ENCODE measurements at places on chromosomes 1 and 21. TPM values are rescaled to one million over a fixed set of nuclear protein-coding genes. Genes with fewer than 3 reads are reported as not detected.

The PLOD1 gene
- 1,597 TPM for total RNA-seq

The LPGAT1 gene
- 41.5 TPM for total RNA-seq

The SYT14 gene
- total RNA-seq, result 9.1 TPM

The GBP7 gene
- total RNA-seq, result not detected

The LCE1A gene
- not detected for total RNA-seq

The SEMA4A gene
- 1.6 TPM for total RNA-seq

The XCL1 gene
- total RNA-seq, result not detected

The SIM2 gene
- total RNA-seq, result 0.13 TPM

The CHD5 gene
- total RNA-seq, result 0.13 TPM

The DYNLT5 gene
- 0.65 TPM for total RNA-seq

The TRIM58 gene
- 0.13 TPM for total RNA-seq

The SMCP gene
- total RNA-seq, result not detected

The AMY2A gene
- total RNA-seq, result not detected

The THEMIS2 gene
- total RNA-seq, result 8.9 TPM

The NCAM2 gene
- total RNA-seq, result 9.1 TPM

The NAV1 gene
- total RNA-seq, result 115 TPM

The IVL gene
- total RNA-seq, result not detected

The AIRE gene
- total RNA-seq, result 0.07 TPM

The CA6 gene
- total RNA-seq, result not detected

The BLACAT1 gene
- 0.07 TPM for total RNA-seq

The ACKR1 gene
- total RNA-seq, result not detected

The TNFSF18 gene
- 0.46 TPM for total RNA-seq

The ANKRD34A gene
- 0.98 TPM for total RNA-seq

The CR2 gene
- total RNA-seq, result not detected

The HHIPL2 gene
- total RNA-seq, result 0.23 TPM

The UQCRH gene
- total RNA-seq, result 118 TPM

The IRF6 gene
- 4.1 TPM for total RNA-seq

The LCK gene
- total RNA-seq, result not detected

The LRP8 gene
- total RNA-seq, result 9.1 TPM

The TNNT2 gene
- under 0.01 TPM for total RNA-seq

The ORC1 gene
- 0.99 TPM for total RNA-seq

The EXO1 gene
- 1.6 TPM for total RNA-seq

The HAPLN2 gene
- not detected for total RNA-seq

The CALML6 gene
- 0.46 TPM for total RNA-seq

The SDHC gene
- 33.0 TPM for total RNA-seq

The CNIH3 gene
- total RNA-seq, result 21.2 TPM

The C1orf141 gene
- not detected for total RNA-seq

The OR2T12 gene
- total RNA-seq, result not detected

The PTTG1IP gene
- total RNA-seq, result 282 TPM

The BRINP3 gene
- total RNA-seq, result not detected

The CD84 gene
- total RNA-seq, result not detected

The CSMD2 gene
- 14.4 TPM for total RNA-seq

The LCE2A gene
- total RNA-seq, result not detected

The MEAF6 gene
- total RNA-seq, result 41.1 TPM

The THEM5 gene
- not detected for total RNA-seq

The NBPF10 gene
- 2.8 TPM for total RNA-seq

The FCRLB gene
- total RNA-seq, result 1.6 TPM

The TNFRSF1B gene
- total RNA-seq, result 4.5 TPM

The CHI3L1 gene
- 1.1 TPM for total RNA-seq

The AGT gene
- total RNA-seq, result 2.7 TPM

The FALEC gene
- total RNA-seq, result 0.33 TPM

The TACSTD2 gene
- 0.26 TPM for total RNA-seq

The ATP1B1 gene
- 9.2 TPM for total RNA-seq

The LCE1D gene
- not detected for total RNA-seq

All from smooth muscle cell of the pulmonary artery (primary cell).